ENCODE measurements at places on chromosomes 7 and 10.

DNA sequence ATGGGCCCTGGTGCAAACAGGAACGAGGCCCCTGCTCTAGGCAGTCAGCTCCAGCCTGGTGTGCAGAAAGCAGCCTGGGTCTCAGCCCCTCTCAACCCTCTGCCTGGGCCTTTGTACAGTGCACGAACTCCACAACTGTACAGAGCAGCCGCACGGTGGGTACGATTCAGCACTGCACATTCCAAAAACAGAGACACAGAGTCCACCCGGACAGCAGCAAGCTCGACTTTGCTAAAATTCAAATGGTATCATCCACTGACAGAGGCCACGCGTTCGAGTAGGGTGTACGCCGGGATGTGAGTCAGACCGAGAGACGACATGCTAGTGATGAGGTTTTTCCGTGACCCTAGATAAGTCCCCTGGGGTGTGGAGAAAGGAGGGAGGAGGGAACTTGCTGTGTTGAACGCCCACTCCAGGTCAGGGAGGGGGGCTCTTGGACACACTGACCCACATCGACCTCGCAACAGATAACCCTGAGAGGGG, 65.6 kb upstream of the PDGFA start:
- DNase-seq: peak; percentile 62

DNA sequence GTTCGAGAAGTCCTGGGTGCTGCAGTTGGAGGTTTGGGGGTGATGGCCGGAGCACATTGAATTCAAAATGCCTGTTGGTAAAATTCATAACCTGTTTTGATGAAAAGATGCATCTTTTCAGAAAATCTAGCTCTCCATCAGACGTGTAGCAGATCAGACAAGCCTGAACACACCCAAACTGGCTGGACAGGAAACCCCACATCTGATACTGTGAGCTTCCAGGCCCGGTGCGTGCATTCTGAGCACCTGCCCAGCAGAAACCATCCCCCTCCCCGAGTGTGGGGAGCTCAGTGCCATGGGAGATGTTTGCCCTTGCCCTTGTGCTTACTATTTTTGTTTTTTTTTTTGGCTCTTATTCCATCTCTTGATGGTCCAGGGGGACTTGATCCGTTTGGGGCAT, 417.1 kb downstream of the TCERG1L start:
- no peak for DNase-seq

GRCh38 chr7:106664343-106664742, 3.4 kb upstream of the CCDC71L start:
- no peak for DNase-seq

DNA sequence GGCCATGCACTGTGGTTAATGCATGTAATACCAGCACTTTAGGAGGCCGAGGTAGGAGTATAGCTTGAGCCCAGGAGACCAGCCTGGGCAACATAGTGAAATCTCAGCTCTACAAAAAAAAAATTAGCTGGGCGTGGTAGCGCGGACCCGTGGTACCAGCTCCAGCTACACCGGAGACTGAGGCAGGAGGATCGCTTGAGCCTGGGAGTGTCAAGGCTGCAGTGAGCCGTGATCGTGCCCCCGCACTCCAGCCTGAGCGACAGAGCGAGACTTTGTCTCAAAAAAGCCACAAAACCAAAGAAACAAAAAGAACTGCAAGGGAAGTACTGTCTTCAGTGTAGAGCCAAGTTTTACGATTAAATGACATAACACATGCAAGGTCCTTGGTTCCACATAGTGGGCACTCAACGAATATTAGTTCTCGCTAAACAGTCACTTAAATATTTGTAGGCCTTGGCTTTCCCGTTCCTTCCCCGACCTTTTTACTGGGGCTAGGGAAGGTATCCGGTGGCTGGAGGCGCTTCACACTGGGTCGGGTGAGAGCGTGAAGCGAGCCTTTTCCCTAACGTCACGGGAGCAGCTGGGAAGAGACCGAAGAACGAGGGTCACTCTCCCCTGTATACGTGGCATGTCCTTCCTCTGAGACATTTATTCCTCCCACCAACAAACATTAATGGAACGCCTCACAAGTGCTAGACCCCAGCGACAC, 993 bp upstream of the SND1 start:
- DNase-seq: no peak

GRCh38 chr10:29701306-29701705, 66.5 kb upstream of the SVIL start:
- no peak for DNase-seq

GRCh38 chr7:70585071-70585470, 546.9 kb upstream of the GALNT17 start:
- DNase-seq: no peak

GRCh38 chr7:45133877-45134276, 22.4 kb upstream of the TBRG4 start:
- no peak for DNase-seq

DNA sequence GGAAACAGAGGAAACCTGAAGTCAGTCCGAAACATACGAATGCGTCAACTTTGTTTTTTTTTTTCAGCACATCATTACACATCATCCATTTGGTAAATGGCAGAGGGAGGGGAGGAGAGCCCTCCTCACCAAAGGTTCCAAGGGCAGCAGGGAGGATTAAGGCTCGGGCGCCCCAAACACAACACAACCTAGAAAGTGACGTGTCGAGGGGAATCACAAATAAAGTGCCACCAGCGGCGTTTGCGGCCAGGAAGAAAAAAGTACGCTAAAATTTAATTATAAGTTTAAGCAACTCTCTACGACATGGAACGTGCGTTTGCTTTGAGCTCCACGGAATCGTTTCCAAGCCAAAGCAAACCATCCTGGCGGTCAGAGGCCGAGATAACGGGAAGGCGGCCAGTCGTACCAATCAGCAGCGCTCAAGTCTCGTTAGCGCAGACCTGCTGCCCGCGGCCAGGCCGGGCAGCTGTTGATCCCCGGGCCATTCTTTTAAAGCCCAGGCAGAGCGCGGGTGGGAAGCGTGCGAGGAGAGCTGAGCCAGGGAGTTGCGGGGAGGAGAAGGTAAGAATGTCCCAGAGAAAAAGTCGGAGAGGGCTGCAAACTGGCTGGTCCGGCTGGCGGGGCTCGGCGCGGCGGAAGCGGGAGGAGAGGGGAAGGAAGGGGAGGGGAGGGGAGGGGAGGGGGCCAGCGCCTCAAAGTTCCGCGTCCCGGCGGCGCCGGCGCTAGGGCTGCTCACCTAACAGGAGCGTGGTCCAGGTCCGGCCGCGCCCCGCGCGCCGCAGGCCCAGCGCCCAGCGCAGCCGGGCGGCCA, 719 bp downstream of the DPY19L1 start:
- DNase-seq: no peak

DNA sequence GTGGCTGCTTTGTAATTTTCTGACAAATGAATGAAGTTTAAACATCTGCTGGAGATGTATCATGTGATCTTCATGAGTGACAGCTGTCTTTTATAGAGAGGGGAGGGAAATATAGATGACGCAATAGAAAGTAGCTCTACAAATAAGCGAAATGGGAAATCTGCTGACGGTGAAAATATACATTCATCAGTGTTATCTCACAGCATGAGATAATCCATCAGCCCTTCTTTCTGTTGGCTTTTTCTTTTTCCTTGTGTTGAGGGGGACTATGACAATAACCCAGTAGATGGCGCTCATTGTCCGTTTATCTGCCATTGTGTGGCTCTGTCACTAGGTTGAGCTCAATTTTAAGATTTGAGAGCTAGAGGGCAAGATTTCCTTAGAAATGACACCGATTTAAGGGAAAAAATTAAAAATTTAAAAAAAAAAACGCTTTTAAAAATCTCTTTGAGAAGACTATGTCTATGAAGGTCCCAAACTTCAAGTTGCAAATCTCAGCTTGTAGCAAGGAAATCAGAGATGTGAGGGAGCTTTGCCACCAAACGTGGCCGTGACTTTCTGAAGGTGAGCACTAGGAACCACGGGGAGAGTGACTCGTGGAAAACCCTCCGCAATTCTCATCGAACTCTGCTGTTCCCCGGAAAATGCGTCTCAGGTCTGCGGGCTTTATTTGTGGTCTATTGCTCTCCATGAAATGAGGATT, 114.6 kb upstream of the SFMBT2 start:
- DNase-seq: peak; percentile 41

DNA sequence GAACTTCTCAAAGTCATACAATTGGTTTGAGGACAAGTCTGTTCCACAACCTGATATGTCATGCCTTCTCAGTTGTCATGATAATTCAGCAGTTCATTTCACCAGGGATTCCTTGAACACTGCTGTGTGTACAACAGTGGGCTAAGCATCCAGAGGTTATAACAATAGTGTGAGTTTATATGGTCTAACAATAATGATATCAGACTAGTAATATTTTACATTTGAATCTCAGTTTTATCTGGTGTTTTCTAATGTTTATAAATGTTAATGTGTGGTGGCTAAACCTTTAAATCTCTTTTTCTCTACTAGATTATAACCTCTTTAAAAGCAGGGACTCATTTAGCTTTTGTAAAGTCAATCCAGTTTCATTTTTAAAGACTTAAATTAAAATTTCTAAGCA, 48.7 kb downstream of the BTRC start:
- DNase-seq: no peak
